ENCODE measurements at places on chromosomes 12 and 14.

DNA sequence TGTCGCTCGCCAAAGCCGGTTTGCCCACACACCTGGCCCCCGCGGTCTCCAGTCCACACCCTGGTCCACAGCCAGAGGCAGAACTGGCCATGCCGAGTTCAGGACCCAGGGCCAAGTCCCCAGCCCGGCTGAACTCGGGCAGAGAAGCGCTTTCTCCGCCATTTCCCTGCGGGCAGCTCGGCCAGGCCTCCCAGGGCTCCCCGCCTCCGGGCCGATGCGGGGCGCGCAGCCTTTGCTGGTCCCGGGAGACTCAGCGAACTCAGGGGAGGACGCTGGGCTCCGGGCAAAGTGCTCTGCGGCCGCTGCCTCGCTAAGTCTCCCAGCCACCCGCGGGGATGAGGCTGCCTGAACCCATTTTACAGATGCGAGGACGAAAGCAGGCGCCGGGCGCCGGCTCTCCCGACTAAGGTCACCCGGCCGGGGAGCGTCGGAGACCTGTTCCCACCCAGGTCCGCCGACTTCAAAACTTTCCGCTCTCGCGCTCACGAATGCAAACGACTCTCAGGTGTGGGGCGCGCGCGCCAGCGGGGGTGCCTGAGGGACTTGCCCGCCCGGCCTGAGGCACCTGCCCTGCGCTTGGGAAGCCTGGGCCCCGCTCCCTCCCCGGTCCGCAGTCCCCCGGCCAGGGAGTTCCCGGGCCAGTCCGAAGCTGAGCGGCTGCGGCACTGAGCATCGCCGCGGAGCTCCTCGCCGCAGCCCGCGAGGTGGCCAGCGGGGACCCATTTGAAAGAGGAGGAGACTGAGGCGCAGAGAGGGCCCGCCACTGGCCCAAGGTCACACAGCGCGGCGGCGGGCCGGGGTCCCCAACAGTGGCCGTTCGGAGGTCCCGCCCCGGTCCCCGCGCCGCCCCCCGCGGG is 627 bp downstream of the TESC start:
- DNase-seq, result no peak

DNA sequence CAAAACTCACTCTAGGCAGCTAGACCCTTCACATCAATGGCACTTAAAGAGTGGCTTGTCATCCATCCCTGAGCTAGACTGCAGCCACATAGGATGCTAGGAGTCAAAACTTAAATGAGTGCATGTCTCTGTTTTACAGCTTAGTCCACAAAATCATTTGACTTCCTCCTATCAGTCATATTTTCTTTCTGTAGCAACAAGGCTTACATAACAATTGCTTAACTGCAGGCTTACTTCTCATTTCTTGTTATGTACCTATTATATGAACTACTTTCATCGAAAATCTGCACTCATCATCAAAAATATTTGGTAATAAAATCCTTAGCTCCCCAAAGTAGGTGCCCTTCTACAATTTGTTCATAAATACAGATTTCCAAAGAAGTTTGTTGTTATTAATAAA is 30.1 kb downstream of the CLEC1A start:
- DNase-seq, result no peak

DNA sequence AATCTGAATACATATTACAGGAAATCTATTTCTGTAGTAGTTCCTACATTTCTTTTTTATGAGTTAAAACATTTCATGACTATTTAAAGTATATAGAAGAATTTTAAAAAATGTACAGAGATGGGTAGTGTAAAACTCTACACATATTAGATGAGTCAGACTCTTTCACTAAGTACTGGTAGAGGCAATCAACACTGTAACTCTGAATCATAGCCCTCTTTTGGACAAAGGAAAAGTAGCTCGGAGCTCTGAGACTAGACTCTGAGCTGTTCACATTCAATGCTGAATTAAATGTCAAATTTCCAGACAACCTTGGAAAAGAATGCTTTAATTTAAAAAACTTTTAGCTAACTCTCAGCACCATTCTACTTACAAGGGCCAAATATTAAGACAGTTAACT is 3.4 kb downstream of the PTCSC3 start:
- no peak for DNase-seq

DNA sequence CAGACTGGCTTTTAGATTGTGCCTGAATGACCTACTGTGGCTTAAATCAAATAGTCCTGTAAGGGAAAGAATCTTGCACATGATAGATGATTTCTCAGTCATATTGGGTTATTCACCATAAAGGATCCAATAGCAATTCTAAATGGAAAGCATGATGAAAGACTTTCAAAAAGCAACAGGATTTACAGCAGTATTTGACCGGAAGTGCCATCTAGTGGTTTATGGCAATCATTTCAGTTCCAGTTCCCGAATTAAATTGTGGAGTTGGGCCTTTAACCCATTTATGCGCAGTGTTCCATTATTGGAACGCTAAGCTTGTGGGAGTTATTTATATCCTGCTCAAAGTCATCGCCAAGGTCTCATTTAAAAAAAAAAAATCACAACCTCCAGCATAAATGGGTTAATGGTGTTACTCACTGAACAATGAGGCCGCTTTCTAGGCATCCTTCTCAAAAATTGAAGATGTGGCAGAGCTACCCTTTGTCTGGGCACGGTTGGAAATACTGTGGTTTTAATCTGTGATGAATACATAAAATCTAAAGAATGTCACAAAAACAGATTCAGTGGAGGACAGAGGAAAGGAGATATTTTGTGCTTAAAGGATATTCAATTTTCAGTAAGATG is 60.8 kb upstream of the REP15 start:
- DNase-seq, result peak; percentile 44

- DNase-seq, result no peak
Observed at GRCh38 chr12:128745772-128746689, 77.7 kb downstream of the SLC15A4 start.

- no peak for DNase-seq
Observed at GRCh38 chr12:53497461-53497860, 1.8 kb downstream of the MAP3K12 start.

DNA sequence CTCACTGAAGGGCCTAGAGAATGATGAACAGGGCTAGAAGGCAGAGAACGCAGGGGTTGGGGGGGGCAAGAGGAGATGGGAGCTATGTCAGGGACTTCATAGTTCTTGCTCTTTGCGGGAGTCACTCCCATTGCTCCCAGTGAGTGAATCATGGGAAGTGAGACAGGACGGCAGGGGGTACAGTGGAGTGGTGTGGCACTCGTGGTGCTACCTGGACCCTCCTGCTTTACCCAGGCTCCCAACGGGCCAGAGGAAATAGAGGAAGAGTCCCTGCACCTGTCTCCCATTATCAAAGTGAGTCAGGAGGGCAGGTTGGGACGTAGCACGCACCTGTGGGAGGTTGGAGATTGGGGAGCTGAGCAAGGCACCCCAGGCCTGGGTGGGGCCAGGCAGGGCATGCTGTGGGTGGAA is 1.3 kb upstream of the KRT8 start:
- DNase-seq, result no peak

- DNase-seq, result no peak
Observed at GRCh38 chr12:27975222-27976136, 2.9 kb upstream of the PTHLH start.

- no peak for DNase-seq
Observed at GRCh38 chr12:66755727-66756395, 77.0 kb upstream of the GRIP1 start.

GRCh38 chr12:13106666-13107065 is 3.2 kb upstream of the GSG1 start:
- DNase-seq, result no peak

- DNase-seq, result no peak
Observed at GRCh38 chr12:108840605-108841332, 16.6 kb downstream of the SSH1 start.

DNA sequence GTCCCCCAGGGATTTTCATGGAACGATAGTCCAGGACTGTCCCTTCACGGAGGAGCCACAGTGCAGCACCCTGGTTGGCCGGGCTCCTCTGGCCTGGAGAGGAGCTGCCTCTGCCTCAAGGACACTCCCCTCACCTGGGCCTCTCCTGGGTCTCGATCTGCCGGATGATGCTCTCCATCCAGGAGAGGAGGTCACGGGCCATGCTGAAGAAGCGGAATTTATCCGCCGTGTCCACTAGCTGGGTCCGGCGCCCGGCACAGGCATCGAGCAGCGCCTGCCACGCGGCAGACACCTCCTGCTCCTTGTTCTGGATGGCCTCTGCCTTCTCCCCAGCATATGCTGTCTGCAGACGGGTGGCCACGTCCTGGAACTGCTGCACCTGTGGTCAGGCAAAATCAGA is 66.5 kb downstream of the PLEKHG3 start:
- DNase-seq, result no peak

All from T-helper 1 cell (primary cell).